ENCODE measurements at places on chromosomes 5 and 9. TPM values are rescaled to one million over a fixed set of nuclear protein-coding genes. Genes with fewer than 3 reads are reported as not detected.

DNA sequence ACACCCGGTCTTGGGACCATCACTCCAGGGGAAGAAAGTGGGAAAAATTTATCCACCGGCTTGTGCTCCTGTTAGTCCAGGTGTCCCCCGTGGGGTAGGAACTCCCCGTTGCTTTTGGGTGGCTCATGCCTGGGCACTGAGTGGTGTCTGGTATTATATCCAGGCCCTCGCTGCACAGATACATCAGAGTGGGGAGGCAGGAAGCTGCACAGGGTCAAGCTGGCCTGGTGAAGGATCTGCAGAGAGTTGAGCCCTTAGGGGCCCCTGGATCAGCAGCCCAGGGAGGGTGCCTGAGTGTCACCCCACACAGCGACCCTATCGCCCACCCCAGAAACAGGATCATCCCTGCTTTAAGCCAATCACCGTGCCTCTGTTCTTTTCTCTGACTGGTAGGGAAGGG is 24.4 kb upstream of the COL5A1 start:
- DNase-seq = no peak
- no peaks in the 10 kb centered on the region for H3K4me1 ChIP-seq
- no peaks in the 10 kb centered on the region for H3K36me3 ChIP-seq
- H3K27me3 ChIP-seq = peaks cover 5% of the 10 kb centered on the region
- no peak overlapping the region for H3K4me3 ChIP-seq
- no peak overlapping the region for H3K27ac ChIP-seq

DNA sequence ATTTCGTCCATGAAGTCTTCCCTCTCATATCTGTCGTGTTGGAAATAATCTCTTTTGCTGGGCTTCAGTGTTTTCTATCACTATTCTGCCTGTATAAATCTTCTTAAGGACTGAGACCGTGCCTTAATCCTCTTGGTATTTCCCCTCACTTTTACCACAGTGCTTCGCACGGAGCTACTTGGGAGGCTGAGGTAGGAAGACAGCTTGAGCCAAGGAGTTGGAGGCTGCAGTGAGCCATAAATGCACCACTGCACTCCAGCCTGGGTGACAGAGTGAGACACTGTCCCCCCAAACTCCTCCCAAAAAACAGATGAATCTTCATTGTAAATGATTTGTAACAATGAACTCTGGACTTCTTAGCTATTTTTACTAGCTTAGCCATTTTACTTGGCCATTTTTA is 57.8 kb downstream of the PHAX start:
- DNase-seq = no peak
- no peak overlapping the region for H3K4me3 ChIP-seq
- peaks cover 6% of the 10 kb centered on the region for H3K4me1 ChIP-seq
- no peaks in the 10 kb centered on the region for H3K36me3 ChIP-seq

DNA sequence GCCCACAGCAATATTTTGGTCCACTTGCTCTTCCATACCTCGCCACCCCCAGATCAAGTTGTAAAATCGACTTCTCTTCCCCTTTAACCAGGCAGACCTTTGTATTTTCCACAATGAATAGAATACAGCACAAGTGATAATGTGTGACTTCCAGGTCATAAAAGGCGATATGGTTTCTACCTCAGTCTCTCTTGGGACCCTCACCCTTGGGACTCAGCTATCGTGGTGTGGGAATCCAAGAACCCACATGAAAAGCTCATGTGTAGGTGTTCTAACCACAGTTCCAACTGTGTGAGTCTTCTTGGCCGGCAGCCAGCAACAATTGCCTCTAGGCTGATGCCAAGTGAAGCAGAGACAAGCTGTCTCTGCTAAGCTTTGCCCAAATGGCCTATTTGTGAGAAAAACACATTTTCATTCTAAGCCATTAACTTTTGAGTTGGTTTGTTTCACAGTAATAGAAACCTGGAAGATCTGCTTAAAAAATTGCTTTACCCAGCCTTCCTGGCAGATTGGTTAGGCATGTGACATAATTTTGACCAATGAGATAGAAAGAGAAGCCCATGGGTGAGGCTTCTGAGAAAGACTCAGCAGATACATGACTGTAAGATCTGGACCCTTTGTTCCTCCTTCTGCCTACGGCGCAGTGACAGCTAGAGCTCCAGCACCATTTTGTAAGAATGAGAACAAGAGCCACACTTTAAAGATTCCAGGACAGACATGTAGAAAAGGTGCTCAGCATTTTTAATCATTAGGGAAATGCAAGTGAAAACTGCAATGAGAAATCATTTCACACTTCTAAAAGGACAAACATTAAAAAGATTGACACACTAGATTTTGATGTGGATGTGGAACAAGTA is 18.3 kb upstream of the MLLT3 start:
- peak; percentile 44 for DNase-seq
- H3K4me1 ChIP-seq = peaks cover 10% of the 10 kb centered on the region
- no peak overlapping the region for H3K4me3 ChIP-seq

DNA sequence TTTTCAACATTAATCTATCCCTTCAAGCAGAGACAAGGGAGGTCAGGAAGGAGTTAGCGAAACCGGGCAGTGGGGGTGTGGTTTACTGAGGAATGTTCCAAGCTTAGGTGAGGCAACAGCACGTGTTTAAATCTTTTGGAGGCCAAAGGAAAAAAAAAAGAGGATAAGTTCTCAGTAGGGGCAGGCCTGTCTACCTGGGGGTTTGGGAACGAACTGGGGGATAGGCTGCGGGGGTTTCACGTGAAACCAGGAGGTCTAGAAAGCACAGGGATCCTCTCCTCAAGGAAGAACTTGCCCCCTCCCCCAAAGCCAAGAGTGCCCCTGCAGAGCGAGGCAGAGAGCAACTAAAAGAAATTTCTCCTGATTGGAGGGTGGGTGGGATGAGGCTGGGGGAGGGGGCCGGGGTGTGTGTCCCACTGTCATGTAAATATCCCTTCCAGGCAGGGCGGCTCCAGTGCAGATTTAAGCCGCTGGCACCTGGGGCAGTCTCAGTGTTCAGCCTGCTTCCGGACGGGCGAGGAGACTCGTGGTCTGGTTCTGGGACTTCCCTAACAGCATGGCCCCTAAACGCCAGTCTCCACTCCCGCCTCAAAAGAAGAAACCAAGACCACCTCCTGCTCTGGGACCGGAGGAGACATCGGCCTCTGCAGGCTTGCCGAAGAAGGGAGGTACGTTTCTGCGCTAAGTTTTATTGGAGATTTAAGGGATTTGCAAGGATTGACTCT is 5.5 kb upstream of the SET start:
- DNase-seq = peak; percentile 43
- H3K4me3 ChIP-seq = peak overlapping the region; percentile 95
- H3K36me3 ChIP-seq = peaks cover 6% of the 10 kb centered on the region
- peaks cover 54% of the 10 kb centered on the region for H3K4me1 ChIP-seq
- peak overlapping the region; percentile 97 for H3K27ac ChIP-seq

DNA sequence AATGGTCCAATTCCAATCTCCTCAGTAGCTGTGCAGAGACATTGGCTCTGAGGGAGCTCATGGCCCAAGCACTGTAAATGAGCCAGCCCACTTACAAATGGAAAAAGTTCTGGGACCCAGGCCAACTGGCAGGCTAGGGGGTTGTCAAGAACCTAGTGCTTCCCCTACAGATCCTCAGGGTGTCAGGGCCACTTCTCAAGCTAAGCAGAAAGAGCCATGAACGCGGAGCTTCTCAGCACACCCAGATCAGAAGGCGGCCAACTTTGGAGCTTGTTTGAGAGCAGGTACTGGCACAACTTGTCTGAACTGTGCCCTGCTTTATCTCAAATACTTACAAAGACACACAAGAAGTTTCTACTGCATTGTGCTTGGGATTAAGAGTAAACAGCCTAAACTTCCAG is 17.5 kb downstream of the TLE1 start:
- no peak overlapping the region for H3K4me3 ChIP-seq
- no peaks in the 10 kb centered on the region for H3K4me1 ChIP-seq
- H3K27me3 ChIP-seq = no peaks in the 10 kb centered on the region
- no peaks in the 10 kb centered on the region for H3K36me3 ChIP-seq
- H3K27ac ChIP-seq = no peak overlapping the region

Gene SLC25A2
- total RNA-seq = 0.38 TPM

- H3K27ac ChIP-seq = no peak overlapping the region
- DNase-seq = no peak
- no peak overlapping the region for H3K4me3 ChIP-seq
- H3K36me3 ChIP-seq = no peaks in the 10 kb centered on the region
- H3K27me3 ChIP-seq = no peaks in the 10 kb centered on the region
- no peaks in the 10 kb centered on the region for H3K4me1 ChIP-seq
Observed at GRCh38 chr5:164934561-164934960, 1429.1 kb downstream of the MAT2B start.

Gene GALNT12
- total RNA-seq = 2.0 TPM

DNA sequence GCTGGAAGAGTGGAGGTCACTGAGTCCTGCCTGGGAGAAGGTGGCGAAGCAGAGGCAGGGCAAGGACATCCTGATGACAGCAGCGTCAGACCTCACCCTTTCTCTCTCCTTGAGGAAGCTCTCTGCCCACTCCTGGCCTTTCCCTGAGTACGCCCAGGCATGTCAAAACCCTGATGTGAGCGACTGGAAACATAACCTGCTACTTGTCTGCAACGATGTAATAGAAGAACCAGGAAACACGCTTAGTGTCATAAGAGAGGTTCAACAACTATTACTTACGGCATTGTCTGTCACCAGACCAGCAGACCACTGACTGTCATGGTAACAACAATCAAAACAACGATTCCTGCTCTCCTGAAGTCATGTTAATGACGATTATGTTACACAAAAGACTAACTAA is 152.4 kb downstream of the ACTL7B start:
- H3K27ac ChIP-seq = no peak overlapping the region
- no peak for DNase-seq
- no peaks in the 10 kb centered on the region for H3K4me1 ChIP-seq
- H3K4me3 ChIP-seq = no peak overlapping the region
- no peaks in the 10 kb centered on the region for H3K27me3 ChIP-seq

DNA sequence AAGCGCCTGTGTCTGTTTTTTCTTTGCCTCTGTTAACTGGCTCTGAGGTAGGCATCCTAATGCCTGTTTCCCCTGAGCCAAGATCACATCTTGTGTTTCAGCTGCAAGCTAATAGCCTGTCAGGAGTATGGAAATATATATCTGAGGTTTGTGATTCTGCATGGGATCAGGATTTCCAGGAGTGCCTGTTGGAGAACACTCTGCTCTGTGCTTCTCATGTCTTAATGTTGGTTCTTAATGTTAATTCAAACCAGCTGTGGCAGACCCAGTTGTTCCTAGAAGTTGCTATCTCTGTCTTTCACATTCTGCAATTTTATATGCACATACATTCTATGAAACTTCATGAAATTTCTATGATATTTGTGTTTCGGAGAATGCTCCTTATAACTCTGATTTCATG is 72.1 kb downstream of the PGM5 start:
- no peaks in the 10 kb centered on the region for H3K36me3 ChIP-seq

Gene PTPN3
- 0.20 TPM for total RNA-seq

- H3K36me3 ChIP-seq = no peaks in the 10 kb centered on the region
- no peaks in the 10 kb centered on the region for H3K27me3 ChIP-seq
- H3K4me1 ChIP-seq = no peaks in the 10 kb centered on the region
- H3K4me3 ChIP-seq = no peak overlapping the region
- no peak overlapping the region for H3K27ac ChIP-seq
Observed at GRCh38 chr9:103837940-103838339, 256.2 kb upstream of the SMC2 start.

GRCh38 chr5:180100621-180101450 is 29.3 kb upstream of the RNF130 start:
- H3K27me3 ChIP-seq = peaks cover 5% of the 10 kb centered on the region
- no peaks in the 10 kb centered on the region for H3K4me1 ChIP-seq
- DNase-seq = no peak
- no peak overlapping the region for H3K27ac ChIP-seq
- no peaks in the 10 kb centered on the region for H3K36me3 ChIP-seq
